Nephron progenitor cell (in vitro differentiated cells): ENCODE measurements at places on chromosomes 2 and 18.

DNA sequence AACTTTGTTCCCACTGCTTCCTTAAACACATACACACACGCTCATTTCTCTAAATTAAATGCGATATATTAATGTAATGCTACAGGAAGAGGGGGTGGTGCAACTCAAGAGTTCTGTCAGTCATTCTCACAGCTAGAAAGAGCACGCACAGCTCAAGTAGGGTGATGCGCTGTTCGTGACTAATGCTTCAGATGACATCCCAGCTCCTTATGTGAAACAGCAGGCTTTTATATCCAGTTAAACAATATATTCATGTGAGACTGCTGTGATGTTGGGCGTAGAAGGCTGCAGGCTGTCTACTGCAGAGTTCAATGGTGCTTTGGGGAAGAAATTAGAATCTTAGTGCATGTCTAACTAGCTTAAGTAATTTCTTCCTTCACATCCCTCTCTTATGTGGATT is 912.6 kb upstream of the FSHR start:
- no peaks in the 10 kb centered on the region for H3K27me3 ChIP-seq
- no peaks in the 10 kb centered on the region for H3K36me3 ChIP-seq
- H3K4me1 ChIP-seq, result no peaks in the 10 kb centered on the region
- no peak overlapping the region for H3K27ac ChIP-seq
- DNase-seq, result no peak

DNA sequence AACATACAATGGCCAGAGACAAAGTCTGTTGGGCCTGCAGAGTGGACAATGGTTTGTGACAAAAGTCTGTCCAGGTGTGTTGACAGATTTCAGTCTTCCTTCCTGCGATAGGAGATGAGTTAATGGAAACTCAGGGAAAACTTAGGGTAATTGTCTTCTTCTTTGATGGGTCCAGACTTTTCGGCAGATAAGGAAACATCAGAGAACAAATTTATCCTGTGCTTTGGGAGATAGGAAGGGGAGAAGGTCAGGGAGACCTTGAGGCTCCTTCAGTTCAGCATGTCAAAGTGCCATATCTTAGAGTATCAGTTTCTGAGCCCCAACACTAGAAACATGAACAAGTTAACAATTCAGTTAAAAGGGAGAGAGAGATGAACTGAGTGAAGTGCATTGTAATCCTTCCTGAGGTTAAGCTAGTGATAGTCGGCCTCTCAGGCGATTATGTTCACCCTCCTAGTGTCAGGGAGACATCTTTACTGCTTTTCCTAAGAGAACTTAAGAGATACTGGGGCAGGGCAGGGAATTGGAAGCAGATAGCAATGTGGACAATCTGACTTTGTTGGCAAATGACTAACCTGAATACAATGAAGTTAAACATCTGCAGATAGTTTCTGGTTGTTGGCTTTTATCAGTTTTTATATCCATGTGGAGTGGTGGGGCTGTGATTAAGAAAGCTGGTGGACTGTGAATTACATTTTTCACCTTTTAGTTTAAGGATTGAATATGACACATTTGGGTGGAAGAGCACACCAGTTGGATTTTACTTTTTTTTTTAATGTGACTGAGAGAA is 248.8 kb upstream of the FN1 start:
- peak overlapping the region; percentile 33 for H3K27ac ChIP-seq
- no peak overlapping the region for H3K4me3 ChIP-seq
- no peak for DNase-seq
- no peaks in the 10 kb centered on the region for H3K27me3 ChIP-seq
- H3K4me1 ChIP-seq, result peaks cover 28% of the 10 kb centered on the region

DNA sequence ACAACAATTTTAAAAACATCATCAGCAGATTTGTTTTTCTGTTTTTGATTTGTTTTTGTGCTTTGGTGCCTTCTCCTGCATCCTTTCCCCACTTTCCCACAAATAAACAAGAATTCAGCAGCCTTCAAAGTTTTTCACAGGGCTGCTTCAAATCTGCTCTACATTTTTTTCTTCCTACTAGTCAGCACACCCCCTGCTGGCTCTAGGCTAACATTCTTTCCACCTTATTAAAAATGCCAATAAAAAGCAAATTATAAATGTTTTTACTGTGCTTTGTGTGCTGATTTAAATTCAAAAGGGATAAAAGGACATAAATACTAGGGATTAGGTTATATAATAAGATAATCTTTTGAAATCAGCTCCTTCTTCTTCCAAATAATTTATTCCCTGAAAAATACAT is 6.2 kb upstream of the CNTNAP5 start:
- H3K36me3 ChIP-seq, result no peaks in the 10 kb centered on the region
- no peak for DNase-seq
- no peak overlapping the region for H3K27ac ChIP-seq
- peaks cover under 1% of the 10 kb centered on the region for H3K4me1 ChIP-seq
- no peak overlapping the region for H3K4me3 ChIP-seq

DNA sequence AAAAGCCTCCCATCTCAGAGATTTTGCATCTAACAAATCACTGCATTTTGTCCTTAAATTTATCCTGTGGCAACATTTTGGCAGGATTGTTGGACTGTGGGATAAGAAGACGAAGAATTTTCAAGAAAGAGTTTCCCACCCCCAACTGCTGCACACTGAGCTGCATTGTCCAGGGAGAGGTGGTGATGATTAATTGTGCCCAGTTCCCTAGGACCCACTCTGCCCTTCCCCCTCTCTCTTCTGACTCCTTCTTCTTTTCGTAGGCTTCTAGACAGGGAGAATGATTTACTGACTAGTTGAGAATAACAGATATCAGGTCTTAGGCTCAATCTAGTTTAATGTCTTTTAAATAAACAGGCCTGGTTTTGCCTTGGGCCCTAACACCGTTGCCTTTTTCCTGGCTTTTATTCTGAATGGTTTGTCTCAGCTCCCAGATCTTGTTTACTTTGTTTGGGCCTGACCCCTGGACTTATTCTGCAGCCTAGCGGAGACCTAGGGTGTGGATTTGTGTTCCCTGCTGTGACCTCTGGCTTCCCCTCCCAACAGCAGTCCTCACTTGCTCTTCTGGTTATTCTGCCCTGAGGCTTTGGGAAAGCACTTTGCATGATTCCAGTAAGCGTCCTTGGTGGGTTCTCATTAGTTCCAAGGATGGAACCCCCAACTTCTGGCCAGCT is 233.3 kb downstream of the INSIG2 start:
- peak overlapping the region; percentile 88 for H3K27ac ChIP-seq
- H3K36me3 ChIP-seq, result no peaks in the 10 kb centered on the region
- peak overlapping the region; percentile 68 for H3K4me3 ChIP-seq
- H3K4me1 ChIP-seq, result peaks cover 83% of the 10 kb centered on the region
- peaks cover 2% of the 10 kb centered on the region for H3K27me3 ChIP-seq

GRCh38 chr2:196804381-196804780 is 4.8 kb downstream of the C2orf66 start:
- H3K4me3 ChIP-seq, result no peak overlapping the region
- peaks cover 50% of the 10 kb centered on the region for H3K27me3 ChIP-seq
- H3K27ac ChIP-seq, result no peak overlapping the region
- no peaks in the 10 kb centered on the region for H3K4me1 ChIP-seq

DNA sequence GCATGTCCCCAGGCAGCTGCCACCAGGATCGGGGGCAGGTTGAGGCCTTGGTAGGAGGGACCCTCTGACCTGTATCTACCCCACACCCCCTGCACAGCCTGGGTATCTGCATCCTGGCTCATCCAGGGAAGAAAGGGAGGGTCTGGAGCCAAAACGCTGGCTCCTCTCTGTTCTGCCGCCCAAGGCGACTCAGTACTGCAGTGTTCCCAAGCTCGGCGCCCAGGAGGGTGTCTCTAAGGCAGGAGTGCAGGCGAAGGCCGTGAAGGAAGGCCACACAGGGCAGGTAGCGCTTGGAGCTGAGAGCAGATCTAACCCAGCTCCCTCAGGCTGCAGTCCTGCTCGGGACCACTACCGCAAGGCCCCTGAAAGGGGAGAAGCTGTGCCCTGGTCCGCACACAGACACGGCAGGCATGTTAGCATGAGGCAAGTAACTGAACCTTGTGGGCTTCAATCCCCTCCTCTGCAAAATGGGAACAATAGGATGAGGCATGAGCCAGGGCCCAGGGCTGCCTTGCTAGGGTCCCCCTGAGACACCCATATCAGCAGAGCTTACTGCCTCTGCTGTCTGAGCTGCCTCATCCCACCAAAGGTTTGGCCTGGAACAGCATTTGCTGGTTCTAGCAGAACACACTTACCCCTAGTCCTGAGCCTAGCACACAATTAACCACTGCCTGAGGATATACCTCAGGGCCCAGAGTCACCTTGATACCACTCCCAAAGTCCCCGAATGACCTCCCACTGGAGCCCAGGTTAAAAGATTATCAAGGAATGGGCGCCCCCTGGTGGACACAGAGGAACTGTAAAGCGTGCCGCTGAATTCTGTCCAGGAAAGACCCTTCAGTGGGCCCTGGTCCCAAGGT is 6.5 kb downstream of the PTMA start:
- peaks cover 2% of the 10 kb centered on the region for H3K27me3 ChIP-seq
- peaks cover 19% of the 10 kb centered on the region for H3K36me3 ChIP-seq
- DNase-seq, result peak; percentile 91
- H3K4me3 ChIP-seq, result no peak overlapping the region

DNA sequence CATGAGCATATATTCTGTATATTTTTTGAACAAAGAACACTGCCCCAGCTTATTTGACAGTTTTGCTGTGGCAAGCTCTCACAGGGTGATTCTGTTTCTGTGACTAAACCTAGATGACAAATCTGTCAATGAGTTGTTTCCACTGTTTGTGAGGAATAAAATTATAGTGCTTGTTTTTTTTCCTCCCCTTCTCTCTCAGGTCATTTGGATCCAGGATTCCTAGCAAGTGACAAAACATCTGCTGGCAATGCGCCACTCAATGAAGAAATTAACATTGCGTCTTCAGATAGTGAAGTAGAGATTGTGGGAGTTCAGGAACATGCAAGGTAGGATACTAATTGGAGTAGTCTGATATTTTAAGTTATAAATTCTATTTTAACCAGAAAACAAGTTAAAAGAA is 149.3 kb downstream of the HAUS1 start:
- no peak overlapping the region for H3K4me3 ChIP-seq
- peaks cover 10% of the 10 kb centered on the region for H3K4me1 ChIP-seq
- no peak for DNase-seq
- no peak overlapping the region for H3K27ac ChIP-seq
- no peaks in the 10 kb centered on the region for H3K27me3 ChIP-seq
